Left forelimb (tissue), 1 donor: ENCODE measurements at places on chromosomes 13 and 19.
A peak's percentile ranks its signal among the peaks of the same experiment; 100 is the strongest.

DNA sequence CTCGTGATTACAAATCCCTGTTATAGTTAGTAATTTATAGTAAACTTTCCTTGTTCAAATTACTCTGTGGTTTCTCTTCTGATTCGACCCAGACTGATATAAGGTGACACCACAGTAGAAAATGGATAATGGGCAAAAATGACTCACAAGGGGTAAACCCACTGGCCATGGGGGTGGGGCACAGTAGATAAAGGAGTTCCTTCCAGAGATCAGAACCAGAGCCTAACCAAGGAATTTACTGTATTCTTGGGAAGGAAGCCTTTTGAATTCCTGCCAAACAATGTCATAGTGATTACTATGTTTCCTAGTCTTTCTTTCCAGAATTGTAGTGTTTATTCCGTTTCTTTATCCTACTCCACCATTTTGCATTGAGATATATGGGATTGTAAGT lies 21.9 kb downstream of the MIR17HG start:
- no peak for DNase-seq

GRCh38 chr13:33116321-33117010 lies 100.2 kb downstream of the KL start:
- DNase-seq: no peak

GRCh38 chr19:40157059-40157458 lies 34.2 kb upstream of the MAP3K10 start:
- no peak for DNase-seq

DNA sequence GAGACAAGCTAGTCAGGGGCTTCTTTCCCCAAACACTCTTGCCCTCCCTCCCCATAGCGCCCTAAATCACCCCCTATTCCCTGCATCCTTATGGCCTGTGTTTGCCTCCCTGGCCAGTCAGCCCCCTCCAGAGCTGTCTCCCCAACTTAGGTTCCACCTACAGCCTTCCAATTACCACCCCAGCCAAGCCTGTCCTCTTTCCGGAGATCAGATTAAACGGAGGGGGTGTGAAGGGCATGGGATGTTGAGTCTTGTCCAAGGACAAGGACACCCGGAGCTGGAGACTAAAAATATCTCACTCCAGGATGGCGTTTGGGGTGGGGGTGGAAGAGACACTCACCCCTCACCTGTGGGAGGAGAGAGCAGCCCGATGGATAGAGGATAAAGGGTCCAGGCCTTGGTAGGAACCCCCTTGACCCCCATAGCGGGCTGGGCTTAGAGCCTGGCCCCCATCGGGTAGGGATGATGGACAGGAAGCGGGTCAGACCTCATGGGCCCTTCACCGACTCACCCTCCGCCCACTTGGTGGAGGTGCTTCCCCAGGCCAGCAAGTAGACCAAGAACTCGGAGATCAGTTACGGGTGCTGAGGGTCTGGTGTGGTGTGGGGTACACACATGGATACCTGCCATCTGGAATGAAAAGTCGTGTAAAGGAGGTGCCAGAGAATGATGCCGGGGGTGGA lies 6.0 kb downstream of the ZNF865 start:
- no peak for DNase-seq

DNA sequence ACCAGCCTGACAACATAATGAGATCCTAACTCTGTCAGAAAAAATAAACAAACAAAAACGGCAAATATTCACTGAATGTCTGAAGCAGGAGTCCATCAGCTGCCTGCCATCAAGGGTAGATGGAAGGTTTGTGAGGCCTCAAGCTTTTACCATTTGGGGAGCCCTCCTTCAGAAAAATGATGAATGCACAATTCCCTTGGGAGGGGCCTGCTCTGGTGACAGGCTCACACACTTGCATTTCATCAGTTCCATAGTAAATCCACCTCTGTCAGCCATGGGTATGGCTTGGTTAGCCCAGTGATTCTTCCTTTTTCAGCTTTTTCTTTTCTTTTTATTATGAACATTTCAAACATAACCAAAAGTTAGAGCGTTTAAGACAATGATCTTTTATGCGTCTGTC lies 26.3 kb upstream of the KATNAL1 start:
- DNase-seq: no peak

DNA sequence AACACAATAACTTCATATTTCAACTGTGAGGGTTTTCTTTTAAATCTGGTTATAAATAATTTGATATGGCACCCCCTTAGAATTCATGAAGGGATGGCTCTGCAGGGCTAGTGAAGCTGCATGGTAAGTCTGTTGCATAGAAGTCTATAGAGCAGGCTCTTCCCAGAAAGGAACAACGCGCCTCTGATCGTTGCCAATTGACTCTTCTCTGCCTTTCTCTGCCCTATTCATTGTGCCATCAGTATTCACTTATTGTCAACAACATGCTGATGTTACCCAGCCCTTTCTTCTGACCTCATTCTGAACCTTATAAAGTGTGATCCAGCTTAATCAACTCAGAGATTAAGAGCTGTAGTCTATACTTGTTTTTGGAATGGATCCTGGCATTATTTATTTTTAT lies 16.3 kb upstream of the DCT start:
- DNase-seq: no peak

- DNase-seq: no peak
Measured at GRCh38 chr13:23866420-23867026, 22.7 kb downstream of the MIPEP start.

DNA sequence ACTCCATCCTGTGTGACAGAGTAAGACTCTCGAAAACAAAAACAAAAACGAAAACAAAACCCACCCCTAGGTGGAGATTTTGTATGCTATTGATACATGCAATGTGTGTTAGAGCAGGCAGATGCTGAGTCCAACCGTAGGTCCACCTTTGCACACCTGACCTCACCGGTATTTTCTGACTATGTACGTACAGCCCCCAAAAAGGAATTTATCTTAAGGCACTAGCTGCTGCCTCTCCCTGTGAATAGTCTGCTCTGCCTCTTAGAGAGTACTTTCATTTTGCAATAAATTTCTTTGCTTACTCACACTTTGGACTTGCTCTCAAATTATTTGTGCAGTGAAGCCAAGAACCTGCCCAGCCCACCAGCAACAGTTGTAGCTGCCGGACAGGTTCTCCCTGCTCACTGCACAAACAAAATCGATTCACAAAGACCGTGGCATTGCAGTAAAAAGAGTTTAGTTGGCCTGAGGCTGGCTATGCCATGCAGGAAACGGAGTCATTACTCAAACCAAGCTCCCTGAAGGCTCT lies 8.2 kb upstream of the ZNF77 start:
- DNase-seq: no peak

- no peak for DNase-seq
Measured at GRCh38 chr13:78596736-78597601, 6.4 kb downstream of the POU4F1 start.

DNA sequence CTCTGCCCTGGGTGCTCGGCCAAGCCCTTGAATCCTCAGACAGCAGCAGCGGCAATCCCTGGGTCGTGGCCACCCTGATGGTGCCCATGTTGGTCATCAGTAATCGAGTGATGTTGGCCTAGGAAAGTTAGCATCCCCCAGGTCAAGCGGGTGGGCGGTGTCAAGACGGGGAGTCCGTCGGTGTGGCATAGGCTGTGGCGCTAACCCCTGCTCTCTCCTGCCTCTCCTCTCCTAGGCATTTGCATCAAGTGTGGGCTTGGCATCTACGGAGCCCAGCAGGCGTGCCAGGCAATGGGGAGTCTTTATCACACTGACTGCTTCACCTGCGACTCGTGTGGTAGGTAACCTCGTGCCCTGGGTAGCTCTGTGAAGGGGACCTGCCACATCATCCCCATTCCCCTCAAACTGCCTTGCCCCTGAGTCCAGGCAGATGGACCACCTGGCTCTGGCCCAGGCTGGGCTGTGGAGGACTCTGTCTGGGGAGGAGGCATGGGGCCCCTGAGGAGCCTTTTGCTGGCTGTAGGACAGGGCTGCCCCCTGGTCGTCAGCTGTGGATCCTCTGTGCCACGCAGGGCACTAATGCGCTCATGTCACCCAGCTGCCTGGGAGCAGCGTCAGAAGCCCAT lies 8.7 kb downstream of the WTIP start:
- DNase-seq: no peak

- DNase-seq: no peak
Measured at GRCh38 chr19:6458695-6459261, 814 bp downstream of the SLC25A23 start.

- no peak for DNase-seq
Measured at GRCh38 chr13:76792731-76793347, 93.4 kb downstream of the KCTD12 start.

- peak; percentile 63 for DNase-seq
Measured at GRCh38 chr19:4062419-4063368, 4.0 kb downstream of the ZBTB7A start.

DNA sequence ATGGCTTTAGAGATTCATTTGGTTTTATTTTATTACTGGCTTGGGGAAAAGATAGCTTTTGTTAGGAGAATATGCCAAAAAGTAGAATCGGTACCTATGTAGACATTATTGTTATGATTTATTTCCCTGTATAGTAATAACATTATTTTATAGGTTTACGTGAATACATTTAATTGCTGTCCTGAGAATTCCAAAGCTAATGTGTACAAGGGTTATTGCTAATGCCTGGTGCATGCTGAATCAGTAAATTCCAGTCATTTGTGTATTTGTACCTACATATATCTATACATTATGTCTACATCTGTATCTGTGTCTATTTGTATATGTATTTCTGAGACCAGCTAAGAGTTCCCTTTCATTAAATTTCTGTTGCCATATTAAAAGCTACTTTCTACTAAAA lies 550.9 kb downstream of the GPC6 start:
- DNase-seq: no peak

DNA sequence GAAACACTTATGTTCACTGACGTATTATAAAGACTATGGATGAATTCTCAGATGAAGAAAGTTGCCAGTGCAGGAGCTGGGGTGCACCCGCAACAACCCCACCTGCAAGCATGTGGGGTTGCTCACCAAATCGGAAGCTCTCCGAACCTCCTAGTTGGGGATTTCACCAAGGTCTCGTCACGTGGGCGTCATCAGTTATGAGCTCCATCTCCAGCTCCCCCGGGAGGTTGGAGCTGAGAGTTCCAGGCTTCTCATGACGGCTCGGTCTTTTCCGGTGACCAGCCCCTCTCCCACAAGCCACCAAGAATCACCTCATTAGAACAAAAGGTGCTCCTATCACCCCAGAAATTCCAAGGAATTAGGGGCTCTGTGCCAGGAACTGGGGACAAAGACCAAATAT lies 46.1 kb upstream of the TUBGCP3 start:
- no peak for DNase-seq

DNA sequence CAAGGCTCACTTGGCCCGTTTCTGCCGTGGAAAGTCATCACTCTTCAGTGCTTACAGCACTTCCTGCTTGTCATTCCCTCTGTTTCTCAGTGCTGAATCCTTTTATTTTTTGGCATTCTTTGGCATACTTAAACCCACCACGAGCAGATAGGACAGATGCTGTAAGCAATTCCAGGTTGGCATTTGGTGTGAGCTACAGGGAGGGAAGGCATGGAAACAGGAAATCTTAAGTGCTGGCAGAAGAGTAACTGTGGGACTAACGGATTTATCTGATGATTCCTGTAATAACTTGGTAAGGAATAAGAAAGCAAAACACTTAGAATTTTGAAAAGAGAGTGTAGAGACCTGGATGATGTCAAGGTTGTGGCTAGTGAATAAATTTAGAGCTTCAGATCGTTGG lies 273.4 kb downstream of the GPC6 start:
- no peak for DNase-seq
